ENCODE measurements at places on chromosomes 7 and 10.

DNA sequence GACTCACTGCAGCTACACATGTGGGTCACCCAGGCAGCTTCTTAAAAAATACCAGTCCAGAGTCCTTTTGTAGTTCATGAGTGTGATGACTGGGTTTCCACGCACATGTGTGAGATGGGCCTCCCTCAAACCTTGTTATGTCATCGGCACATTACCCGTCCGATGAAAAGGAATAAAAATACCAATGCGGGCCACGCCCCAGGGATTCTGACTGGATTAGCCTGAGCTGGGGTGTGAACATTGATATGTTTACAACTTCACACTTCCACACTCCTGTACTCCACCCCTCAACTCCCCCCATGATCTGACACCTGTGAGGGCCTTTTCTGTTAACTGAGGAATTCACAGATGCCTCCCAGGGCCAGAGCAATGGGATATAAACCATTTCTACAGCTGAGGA, 6.2 kb downstream of the SLC29A3 start:
- DNase-seq = no peak

DNA sequence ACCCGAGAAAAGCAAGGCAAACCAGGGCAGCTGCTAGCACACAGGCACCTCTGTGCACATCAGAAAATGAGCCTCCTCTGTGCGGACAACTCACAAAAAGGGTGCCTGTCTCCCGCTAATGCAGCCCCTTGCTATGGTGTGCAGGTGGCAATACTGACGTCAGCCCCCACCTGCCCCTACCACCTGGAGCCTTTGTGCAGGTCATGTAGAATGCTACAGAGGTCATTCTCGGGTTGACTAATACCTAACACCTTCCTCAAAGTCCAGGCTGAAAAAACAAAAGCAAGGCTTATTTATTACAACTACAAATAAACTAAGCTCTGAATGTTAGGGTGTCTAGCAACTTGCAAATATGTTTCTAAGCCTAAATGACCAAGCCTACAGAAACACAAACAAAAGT, 13.9 kb downstream of the PIP4K2A start:
- DNase-seq = no peak

DNA sequence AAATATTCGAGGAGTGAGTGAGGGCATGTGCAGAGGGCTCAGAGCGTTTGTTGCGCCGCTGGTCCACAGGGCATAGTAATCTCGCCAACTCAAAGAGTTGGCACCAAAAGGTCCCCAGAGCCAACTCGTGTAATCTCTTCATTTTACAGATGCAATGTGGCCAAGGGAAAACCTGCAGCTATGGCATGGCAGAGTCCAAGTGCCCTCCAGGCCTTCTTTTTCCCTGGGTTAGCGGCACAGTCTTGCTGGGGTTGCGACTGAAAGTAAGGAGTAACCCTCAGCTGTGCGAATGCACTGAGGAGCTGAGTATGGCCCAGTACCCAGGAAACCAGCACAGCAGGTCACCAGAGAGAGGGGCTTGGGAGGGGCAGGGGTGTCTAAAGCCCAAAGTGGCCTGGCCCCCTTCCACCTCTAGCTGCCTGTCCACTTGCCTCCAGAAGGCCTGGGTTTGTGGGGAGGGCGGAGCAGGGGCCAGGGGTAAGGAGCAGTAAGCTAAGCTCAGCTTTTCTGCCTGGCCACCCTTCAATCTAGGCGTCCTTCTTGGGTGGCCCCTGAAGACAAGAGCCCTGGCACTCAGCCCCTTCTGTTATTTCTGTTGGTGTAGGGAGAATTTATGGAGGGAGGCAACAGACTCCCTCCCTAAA, 3.3 kb upstream of the GAD2 start:
- DNase-seq = no peak

GRCh38 chr7:128833946-128834325, 3.7 kb downstream of the FLNC start:
- DNase-seq = no peak

DNA sequence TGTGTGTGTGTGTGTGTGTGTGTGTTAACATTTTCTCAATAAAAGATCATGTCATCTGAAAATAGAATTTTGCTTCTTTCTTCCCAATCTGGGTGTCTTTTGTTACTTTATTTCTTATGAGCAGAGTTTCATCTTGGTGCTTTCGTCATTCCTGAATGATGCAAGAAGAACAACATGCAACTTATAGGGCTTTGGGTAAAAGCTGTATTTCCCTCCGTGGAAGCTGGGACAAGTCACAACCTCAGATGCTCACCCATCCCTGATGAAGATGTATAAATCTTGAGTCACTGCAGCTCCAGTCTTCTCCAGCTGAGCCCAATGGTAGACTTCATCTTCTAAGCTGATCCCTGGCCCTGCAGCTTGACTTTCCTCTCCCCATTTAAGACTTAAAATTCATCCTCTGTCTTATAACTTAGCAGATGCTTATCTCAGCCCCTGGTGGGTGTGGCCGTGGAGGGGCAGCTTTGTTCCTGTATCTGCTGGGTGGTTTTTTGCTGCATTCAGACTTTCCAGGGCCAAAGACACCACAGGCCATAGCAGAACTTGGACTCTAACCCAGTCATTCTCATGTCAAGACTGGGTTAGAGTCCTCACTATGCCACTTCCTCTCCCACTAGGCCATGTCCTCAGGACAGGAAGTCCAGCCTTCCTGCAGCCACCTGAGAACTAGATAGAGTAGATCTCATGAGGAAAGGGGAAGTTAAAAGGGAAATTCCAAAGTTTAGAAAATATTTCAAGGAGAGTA, 356.4 kb downstream of the TNS3 start:
- DNase-seq = no peak

- DNase-seq = no peak
Measured at GRCh38 chr7:83550100-83550499, 98.8 kb downstream of the SEMA3E start.

GRCh38 chr7:102390697-102391484, 5.3 kb upstream of the PRKRIP1 start:
- peak; percentile 66 for DNase-seq

DNA sequence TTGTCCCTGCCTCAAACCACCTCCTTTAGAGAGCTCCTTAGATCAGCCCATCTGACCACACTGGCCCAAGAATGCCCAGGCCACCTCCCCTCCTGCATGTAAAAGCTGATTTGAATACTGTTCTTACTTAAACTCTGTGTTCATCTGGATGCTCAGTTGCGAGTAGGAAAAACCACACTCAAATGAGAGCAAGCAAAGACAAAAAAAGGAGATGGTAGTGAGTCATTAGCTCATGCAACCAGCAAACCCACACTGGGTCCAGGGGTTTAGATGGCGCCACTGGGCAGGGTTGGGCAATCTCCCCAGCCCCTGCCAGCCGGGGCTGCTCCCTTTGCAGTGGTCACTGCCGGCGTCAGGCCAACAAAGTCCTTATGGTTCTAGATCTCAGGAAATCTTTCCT, 32.7 kb downstream of the TSPAN15 start:
- DNase-seq = no peak

DNA sequence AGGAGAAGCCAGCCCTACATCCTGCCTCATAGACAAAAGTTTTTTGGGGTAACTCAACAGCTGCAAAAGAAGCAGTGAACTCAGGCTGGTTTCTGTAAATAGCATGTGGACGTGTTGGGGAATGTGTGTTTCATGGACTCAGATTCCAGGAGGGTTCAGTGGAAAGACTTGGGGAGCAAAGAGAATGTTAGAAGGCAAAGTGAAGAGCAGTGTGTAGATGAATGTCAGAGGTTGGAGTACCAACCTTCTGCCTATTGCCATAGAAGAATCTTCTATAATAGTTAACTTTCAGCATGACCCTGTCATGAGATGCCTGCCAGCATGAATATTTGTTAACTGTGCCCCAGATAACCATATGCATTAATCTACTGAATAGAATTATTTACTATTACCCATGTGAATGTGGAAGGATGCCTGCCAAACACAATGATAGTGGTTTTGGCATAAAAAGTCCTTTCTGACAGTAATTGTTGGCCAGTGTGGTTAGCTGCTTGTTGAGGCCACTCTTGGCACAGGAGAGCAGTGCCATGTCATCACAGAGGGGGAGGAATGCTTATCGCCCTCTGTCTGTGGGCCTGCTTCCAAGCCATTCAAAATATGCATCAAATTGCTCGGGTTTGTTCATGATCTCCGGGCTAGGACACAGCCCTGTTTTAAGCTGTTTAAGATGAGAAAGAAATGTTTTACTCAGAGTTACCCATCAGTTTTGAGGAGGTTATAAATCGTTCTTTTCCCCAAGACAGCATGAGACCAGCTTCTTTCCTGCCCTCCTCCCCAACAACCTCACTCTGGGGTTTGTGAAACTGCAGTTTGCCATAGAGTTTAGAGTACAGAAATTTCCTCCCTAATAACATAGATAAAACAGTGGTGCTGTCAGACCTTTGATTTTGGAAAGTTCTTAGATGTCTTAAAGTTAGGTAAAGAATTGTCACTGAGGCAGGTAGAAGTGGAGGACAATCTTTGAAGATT, 165.3 kb downstream of the WNT2 start:
- DNase-seq = no peak

DNA sequence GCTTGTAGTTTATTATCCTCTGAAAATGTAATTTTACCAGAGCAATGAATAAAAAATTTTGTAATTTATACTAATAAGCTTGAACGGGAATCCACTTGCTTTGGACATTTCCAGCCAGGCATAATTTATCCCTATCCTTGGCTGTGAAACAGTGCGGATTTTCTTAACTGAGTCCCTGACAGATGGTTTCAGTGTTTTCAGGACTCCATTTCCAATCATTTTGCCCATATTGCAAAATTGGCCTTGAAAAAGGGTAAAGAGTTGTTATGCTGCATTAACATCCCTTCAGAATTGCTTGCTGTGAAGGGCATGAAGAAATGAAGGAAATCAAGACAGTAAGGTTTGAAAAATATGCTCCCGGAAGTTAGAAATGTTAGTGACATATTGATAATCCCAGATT, 57.7 kb downstream of the NXPH1 start:
- DNase-seq = no peak

DNA sequence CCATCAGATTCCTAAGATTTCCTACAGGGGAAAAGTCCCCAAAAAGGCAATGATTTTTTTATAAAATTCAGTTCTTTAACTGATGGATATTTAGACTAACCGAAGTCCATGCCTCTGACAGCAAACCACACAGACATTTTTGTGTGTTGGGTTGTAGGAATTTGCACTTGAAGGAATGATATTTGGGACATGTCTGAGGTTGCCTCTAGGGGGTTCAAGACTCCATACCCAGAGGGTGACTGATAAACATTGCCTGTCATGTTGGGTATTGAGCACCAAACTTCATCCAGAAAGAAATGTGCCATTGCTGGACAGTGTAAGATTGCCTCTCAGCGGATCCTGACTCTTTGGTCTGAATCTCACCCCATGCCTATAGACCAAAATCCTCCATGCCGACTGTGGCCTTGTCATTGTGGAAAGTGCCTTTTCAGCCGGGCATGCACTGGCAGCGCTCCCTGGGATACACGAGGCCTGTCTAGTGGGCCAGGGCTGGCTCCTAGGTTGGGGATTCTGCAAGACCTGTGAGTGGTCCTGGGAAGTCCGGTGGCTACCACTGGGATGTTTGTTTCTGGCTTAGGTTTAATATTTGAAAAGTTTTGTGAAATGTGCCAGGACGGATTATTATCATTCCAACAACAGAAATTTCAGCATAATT, 252.9 kb downstream of the WDR37 start:
- no peak for DNase-seq

GRCh38 chr7:142579946-142580345, 169.3 kb upstream of the PRSS1 start:
- no peak for DNase-seq

DNA sequence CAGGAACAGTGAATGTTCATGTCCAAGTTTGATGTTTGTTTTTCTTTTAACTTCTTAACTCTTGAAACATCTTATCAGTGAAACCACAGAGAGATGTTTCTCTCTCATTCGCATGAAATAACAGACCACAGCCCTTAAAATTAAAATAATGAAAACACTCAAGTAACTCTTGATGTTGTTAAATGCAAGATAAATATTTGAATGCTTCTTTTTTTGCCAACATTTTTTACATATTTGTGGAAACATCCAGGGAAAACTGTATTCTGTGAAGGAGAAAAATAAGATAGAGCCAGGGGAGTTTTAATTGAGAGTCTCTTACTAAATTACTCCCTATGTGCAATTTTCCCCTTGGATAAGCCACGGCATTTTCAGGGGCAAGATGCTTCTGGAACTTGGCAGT, 361.8 kb upstream of the MGMT start:
- no peak for DNase-seq
